NCI-H1048 (cell line): ENCODE measurements at places on chromosomes 2 and 18.

- no peak for DNase-seq
Observed at GRCh38 chr18:25244170-25244569, 107.8 kb downstream of the ZNF521 start.

DNA sequence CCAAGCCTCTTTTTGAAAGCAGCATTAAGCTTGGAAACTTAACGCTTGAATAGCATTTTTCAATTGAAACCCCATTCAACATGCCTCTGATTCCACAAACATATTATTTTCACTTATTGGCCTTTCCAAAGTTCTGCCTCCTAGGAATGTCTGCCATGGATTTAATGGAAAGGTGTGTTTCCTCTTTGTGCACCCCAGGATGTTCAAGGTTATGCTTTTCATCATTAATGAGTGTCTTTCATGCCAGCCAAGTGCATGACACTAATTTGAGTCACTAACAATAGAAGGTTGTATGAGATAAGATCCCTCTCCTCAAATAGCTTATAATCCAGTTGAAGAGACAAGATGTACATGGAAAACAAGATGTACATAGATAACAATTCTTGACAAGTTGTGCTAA lies 84.7 kb downstream of the ALPK2 start:
- DNase-seq: no peak

- no peak for DNase-seq
Observed at GRCh38 chr2:69554568-69554967, 89.0 kb downstream of the AAK1 start.

DNA sequence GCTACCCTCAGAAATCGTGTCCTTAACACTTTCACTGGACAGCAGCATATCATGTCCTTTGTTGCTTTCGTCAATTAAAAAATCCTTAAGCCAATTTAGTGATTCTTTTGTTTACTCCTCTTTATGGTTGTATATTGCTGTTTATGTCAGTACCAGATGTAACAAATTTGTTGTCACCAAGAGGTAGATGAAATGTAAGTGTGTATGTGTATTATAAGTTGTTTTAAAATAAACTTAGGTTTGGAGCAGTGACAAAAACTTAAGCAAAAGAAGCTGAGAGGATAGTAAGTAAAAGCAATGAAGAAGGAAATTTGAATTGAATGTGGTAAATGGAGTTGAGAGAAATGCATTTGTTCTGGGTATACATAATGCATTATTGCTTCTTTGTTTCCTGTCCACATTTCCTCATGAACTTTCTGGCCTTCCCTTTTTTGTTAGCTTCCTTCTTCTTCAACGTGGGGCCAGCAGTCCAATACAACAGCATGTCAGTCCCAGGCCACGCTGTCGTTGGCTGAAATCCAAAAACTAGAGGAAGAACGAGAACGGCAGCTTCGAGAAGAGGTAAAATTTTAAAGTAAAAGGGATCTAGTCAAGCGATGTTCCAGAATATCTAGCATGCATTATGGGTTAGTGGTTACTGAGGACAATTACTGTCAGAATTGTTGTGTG lies 30.5 kb upstream of the SNORC start:
- DNase-seq: no peak

GRCh38 chr18:10477121-10477862 lies 22.9 kb downstream of the APCDD1 start:
- no peak for DNase-seq

- DNase-seq: no peak
Observed at GRCh38 chr2:218996937-218997336, 3.7 kb upstream of the CRYBA2 start.

DNA sequence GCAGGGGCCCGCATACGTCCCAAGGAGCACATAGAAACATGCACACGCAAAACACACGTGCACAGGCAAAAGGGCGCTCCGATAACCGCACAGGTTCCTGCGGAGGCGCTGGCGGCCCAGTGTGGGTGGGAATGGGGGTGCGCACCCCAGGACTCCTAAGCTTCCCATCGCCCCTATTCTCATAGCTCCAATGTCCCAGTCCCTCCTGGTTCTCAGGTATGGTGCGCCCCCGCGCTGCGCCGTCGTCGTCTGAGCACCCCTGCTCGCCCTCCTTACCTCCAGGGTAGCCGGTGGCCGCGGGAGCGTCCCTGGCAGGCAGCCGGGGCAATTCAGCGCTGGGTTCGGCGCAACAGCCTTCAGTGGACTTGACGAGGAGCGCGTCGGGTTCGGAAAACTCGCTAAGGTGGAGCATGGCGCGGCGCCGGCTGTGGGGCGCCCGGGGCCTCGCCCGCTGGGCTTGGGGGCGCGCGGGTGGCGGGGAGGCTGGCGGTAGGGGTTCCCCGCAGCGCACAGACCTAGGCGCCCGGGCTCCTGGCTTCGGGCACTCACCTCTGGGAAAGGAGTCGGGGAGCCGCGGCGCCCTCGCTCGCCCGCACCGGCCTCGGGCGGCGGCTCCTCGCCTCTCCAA lies 328 bp downstream of the EGR4 start:
- no peak for DNase-seq

- DNase-seq: no peak
Observed at GRCh38 chr2:143768991-143769390, 639.8 kb downstream of the ARHGAP15 start.

GRCh38 chr2:106851881-106852501 lies 34.0 kb downstream of the ST6GAL2 start:
- no peak for DNase-seq

DNA sequence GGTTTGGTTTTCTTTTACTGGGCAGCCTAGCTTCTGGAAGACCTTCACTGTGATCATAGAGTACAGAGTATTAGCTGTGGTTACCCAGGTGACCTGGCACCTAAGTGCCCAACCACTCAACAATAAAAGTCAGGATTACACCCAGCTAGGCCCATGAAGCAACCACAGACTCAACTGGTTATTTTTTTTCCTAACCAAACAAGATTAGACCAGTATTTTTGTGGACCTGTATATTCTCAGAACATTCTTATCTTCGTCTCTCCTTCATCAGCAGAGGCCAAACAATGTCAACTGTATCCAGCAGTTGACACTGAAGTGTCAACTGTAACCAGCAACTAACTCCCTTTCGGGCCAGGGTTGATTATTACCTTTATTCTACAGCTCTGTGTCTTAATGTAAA lies 289.2 kb upstream of the SLC39A10 start:
- no peak for DNase-seq

GRCh38 chr18:80148326-80149199 lies 39.5 kb downstream of the ADNP2 start:
- DNase-seq: no peak

GRCh38 chr18:43563780-43564179 lies 286.5 kb upstream of the SYT4 start:
- no peak for DNase-seq

- DNase-seq: no peak
Observed at GRCh38 chr2:50765146-50765545, 266.8 kb downstream of the NRXN1 start.

GRCh38 chr18:77078690-77079070 lies 53.9 kb downstream of the MBP start:
- DNase-seq: no peak

- DNase-seq: no peak
Observed at GRCh38 chr2:152176113-152176714, 651 bp upstream of the STAM2 start.

GRCh38 chr2:120720746-120721375 lies 14.8 kb upstream of the GLI2 start:
- DNase-seq: no peak

GRCh38 chr2:123917241-123917640 lies 107.8 kb upstream of the CNTNAP5 start:
- DNase-seq: no peak

DNA sequence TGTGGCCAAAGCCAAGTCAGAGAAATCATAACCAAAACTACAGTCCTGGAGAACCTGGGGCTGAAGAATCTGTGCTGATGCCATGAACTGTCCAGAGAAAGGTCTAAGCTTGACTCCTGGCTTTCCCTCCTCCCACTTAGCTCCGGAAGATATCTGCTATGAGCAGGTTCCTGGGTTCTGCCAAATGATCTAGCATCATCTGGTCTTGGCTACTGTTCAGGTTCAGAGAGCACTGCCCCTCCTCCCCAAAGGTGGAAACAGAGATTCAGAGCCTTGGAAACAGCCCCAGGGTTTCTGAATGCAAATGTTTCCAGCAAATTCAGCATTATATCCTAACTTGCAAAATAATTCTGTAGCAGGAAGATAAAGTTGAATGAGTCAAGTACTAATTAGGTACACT lies 219.2 kb upstream of the SP5 start:
- DNase-seq: no peak

DNA sequence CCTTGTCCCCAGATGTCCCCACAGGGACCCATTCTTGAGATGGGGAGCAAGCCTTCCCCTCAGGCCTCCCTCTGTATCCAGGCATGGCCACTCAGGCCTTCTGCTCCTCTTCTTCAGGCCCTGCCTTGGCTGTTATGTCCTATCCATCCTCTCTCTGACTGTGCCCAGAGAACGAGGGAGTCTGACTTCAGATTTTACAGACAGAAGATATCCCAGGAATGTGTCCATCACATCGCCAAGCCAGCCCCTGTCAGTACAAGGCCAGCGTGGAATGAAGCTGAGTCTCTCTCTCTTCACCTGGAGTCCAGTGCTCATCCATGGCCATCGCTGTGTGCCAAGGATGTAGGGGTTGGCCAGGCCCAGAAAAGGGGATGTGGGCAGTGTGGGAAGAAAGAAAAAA lies 57.6 kb downstream of the SDC1 start:
- DNase-seq: no peak

GRCh38 chr18:25494888-25495287 lies 142.9 kb upstream of the ZNF521 start:
- DNase-seq: no peak

GRCh38 chr18:46832849-46833248 lies 76.0 kb upstream of the ST8SIA5 start:
- DNase-seq: no peak

DNA sequence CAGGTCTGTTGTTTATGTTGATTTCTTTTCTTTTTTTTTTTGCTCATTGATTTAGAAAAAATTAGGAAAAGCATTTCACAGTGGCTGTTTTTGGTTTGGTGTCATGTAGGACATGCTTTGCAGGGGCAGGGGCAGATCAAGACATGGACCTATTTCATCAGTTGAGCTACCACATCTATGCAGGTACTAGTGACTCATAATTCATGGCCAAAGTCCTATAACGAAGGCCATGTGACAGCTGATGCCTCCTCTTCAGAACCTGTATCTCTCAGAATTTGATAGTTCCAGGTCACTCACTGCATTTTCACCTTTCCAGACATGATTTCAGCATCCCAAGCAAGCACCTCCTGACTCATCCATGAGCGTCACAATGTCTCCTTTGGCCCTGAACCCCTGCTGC lies 195.8 kb downstream of the ALK start:
- DNase-seq: no peak

- DNase-seq: no peak
Observed at GRCh38 chr2:139813340-139813739, 1033.2 kb upstream of the NXPH2 start.

DNA sequence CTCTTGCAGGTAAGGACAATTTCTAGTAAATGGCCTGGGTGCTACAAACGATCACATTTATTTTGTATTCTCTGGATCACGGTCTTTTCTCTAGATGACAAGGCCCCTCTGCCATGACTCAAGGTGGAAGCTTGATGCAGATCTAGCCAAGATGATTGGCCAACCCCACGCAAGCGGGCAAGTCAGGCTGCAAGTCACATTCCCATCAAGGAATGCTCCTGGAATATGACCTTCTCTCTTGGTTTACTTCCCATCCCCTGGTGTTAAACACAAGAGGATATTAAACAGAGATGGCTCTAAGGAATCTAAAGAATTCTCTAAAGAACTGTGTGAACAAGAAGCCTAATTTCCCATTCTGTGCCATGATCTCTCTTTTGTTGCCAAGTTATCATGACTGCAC lies 97.3 kb upstream of the SERPINE2 start:
- no peak for DNase-seq

DNA sequence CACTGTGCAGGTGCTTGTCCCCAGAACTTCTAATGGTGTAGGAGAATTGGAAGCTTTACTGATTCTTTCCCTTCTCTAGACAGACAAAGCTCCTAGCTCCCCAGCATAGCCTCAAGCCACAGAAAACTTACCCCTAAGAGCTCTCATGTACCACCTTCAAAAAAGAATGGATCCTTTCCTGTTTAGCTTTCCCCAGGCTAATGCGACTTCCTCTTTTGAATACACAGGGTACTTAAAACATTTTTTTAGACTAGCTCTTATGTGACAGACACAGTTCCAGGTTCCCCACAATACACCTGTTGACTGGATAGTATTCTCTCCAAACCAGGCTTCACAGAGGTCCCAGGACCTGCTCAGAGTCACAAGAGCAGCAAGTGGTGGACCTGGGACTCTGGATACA lies 8.3 kb downstream of the CTAGE1 start:
- DNase-seq: no peak

- DNase-seq: no peak
Observed at GRCh38 chr2:9755008-9755407, 88.3 kb upstream of the TAF1B start.

DNA sequence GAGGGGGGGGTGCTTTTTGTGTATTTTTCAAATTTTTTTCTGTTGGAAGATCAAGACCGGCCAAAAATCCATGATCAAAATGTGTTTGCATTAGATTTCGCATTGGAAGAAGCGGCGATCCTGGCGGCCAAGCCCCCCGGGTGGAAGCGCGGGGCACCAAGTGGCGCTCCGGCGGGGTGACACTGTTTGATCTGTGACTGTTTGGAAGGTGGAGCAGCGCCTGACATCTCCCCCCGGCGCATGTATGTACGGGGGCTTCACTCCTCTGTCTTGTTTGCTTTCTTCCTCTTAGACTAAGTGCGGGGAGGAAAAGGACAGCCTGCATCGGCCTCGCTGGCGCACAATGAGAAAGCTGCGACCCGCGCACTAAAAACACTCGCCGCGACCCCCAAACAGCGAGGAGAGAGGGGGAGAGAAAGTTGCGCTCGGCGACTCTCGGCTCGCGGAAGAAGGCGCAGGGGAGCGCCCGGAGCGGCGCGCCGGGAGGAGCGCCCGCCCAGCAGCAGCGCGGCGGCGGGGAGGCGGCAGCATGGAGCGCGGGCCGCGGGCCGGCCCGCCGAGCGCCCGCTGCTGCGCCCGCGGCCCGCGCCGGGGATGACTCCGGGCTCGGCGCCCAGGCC lies 515 bp downstream of the TSHZ1 start:
- no peak for DNase-seq

- no peak for DNase-seq
Observed at GRCh38 chr18:49006641-49007454, 56.1 kb upstream of the SMAD7 start.

DNA sequence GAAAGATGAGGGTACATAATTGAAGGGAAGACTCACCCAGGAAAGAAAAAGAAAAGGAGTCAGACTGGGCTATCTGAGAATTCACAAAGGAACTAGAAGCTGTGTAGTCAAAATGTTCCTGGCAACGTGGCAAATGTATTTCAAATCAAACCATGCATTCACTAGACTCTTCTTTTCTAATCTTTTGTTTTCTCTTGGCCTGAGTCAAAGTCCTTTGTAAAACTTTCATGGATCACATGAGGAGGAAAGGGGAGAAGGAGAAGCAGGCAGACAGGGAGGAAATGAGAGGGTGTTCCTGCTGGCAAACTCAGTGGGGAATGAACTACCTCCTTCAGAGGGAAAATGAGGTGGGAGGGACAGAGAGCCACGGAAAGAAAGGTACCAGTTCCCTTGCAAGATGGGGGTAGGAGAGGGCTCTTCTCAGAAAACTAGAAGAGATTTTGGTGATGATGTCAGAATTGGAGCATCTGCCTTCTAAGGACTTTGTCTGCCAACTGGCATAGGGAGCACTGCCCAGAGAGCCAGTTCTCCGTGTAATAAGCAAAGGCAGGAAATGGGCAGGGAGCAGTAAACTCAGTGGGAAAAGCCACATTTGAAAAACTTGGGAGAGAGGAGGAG lies 51.4 kb downstream of the SLC8A1 start:
- DNase-seq: no peak
